ENCODE measurements at places on chromosomes 12 and 14. TPM values are rescaled to one million over a fixed set of nuclear protein-coding genes. Genes with fewer than 3 reads are reported as not detected.

Gene FAM186B
- total RNA-seq: 0.09 TPM

Gene PLA2G1B
- 0.09 TPM for total RNA-seq

DNA sequence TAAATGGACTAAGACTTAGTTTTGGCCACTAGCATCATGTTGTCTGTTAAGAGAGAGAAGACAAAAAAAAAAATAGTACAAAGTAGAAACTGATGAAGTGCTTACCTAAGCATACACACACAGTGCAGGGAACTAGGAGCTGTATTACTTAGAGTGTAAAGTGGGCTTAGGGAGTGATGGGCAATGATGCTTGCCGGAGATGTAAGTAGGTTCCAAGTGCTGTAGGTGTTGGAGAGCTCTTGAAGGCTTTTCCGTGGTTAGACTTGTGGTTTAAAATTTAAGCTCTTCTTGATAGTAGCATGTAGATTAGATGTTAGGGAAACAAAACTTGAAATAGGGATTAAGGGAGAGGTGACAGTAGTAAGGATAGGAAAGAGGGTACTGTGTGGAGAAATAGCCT lies 34.7 kb downstream of the MIA2 start:
- peak; percentile 4 for DNase-seq

DNA sequence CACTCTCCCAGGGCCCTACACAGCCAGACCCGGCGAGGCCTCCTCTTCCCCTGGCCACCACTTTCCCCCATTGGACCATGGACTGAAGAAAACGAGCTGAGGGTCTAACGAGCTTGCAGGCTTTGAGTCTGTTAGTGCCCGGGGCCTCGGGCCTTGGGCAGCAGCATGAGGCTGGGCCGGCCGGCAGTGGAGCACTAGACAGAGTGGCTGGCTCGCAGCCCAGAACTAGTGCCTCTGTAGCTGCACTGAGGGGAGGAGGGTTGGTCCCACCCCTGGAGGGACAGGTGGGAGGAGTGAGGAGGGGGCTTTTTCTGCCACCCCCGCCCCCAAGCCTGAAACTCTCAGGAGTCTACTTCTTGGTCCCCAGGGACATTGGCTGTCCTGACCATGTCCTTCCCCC lies 38.7 kb downstream of the SLC6A12 start:
- DNase-seq: no peak

DNA sequence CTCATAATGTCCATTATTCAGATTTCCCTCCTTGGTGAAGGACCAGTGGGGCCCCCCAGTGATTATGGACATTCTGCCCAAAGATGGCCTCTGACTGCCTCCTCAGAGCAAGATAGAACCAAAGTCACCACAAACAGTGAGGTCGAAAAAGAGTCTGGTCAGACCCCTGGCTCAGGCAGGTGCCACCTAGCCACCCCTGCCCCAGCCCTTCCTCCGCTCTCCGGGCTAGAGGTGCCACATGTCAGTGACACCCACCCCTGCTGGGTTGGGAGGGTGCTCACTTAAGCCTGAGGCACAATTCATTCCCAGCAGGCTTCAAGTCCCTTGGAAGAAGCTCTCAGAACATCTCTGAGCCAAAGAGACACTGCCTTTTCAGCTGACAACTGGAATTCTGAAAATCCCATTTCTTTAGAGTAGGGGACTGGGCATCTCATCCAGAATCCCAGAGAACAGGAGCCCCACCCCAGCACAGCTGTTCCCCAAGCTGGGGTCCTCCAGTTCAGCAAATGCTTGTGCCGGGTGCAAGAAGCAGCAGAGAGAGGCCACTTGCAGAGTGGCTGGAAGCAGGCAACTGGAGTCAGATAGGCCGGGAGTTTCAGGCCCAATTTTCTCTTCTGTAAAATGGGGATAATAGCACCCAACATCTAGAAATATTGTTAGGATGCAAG lies 50.3 kb downstream of the ISCA2 start:
- no peak for DNase-seq

- no peak for DNase-seq
Measured at GRCh38 chr12:122009741-122010140, 11.9 kb upstream of the BCL7A start.

GRCh38 chr14:100524233-100524932 lies 62.8 kb downstream of the BEGAIN start:
- no peak for DNase-seq

- no peak for DNase-seq
Measured at GRCh38 chr12:66392266-66392915, 90.1 kb downstream of the HELB start.

DNA sequence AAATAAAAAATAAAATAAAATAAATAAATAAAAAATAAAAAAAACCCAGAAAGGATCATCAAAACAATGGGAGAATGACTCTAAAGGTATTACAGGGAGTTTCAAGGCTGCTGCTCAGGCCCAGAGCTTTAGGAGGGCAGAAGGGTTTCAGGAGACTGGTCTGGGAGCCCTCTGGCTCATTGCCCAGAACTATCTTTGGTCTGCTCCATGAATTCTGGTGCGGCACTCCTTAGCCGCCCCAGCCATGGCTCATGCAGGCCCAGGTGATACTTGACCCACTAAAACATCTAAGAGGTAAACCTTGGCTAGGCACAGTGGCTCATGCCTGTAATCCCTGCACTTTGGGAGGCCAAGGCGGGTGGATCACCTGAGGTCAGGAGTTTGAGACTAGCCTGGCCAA lies 14.7 kb upstream of the TMED10 start:
- no peak for DNase-seq

Gene LALBA
- total RNA-seq: 0.14 TPM

GRCh38 chr14:84225268-84225667 lies 1304.7 kb upstream of the FLRT2 start:
- no peak for DNase-seq

Gene PYGL
- 6.8 TPM for total RNA-seq

DNA sequence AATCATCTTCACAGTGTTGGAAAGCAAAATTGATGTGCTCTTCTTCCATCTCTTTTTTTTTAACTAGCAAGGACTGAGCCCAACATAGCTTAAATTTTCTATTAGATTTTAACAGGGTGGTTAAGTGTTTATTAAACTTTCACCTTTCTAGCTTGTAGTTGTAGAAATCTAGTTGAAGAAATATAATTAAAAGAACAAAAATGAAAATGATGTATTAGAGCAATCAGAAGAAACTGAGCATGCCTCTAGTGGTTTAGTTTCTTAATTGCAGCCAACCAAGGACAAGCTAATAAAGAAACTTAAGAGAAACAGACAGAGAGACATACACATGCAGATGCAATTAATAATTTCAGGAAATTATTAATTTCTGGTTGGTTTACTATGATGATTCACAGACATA lies 673.0 kb upstream of the LMO3 start:
- no peak for DNase-seq

DNA sequence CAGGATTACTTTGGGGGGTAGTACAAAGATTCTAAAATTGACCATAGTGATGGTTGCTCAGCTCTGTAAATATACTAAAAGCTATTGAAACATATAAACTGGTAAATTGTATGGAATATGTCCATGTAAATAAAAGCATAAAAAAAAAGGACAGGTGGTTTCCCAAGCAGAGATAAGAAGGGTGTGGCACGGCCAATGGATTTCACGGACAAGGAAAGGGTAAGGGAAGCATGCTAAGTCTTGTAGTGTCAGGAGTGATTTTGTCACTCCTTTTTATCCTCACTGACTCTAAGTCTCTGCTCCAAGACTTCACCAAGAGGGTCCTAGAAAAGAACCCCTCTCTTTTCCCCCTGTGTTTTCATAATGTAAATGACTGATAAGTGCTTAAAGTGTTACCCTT lies 229.2 kb downstream of the SPTSSA start:
- no peak for DNase-seq

Gene REC8
- total RNA-seq: 17.7 TPM

Gene OAS3
- total RNA-seq: 12.7 TPM

GRCh38 chr12:48013287-48013686 lies 9.0 kb upstream of the COL2A1 start:
- DNase-seq: no peak

DNA sequence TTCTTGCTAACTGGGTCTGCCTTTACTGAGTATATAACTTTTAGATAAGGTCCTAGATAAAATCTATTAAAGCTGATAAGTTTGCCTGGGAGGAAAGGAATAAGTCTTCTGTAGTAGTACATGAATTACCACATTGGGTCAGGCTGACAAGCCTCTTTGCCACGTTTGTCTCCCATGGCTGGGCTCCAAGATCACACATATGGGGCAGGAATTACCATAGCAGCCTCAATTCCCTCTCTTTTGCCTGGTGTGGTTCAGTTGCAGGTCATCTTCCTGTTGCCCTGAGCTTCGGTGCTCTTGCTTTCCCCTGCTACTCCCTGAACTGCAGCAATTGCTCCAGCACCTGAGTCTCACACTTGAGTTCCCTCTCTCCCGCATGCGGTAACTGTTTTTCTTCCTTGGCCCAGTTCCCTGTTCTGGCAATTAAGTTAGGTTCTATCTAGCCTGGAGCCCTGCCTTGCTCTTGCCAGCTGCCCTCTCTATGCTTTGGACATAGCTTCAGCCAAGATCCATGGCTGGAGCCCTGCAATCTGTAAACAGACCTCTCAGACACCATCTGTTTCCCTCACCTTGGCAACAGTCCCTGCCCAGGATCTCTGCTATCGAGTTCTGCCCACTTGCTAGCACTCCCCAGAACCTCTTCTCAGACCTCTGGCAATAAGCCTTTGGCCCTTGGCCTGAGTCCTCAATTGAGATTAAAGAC lies 5.8 kb upstream of the GLT8D2 start:
- no peak for DNase-seq

DNA sequence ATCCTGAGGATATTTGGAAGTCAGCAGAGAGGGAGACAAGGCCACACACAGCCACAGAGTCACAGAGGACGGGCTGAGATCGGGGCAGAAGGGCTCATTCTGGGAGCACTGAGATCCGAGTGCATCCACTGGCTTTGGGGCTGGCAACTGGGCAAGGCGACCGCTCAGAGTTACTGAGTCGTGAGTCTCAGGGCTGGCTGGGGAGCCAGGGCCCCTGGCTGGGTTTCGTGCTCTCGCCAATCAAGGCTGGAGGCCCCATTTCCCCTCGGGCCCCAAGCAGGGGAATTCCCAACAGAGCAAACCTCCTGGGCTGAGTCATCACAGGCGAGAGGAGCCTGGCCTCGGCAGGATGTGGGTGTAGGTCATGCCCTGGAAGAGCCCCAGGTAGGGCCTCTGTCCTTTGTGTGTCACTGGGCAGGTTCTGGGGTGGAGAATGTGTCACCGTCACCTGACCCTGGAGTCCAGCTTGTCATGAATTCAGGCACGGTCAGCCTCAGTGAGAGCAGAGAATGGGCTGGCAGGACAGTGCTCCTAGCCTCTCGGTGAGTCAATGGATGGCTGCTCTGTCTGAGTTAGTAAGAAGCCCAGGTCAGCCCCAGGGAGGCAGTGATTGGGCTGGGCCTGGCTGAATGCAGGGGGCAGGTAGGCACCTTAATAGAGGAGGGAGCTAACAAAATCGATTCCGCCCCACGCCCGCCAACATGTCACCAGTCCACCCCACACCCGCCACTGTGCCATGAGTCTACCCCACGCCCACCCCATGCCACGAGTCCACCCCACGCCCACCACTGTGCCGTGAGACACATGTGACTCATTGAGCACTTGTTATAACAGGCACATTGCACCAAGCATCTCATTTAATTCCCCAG lies 16.9 kb downstream of the ASB2 start:
- no peak for DNase-seq

Gene ZBTB42
- 2.1 TPM for total RNA-seq

DNA sequence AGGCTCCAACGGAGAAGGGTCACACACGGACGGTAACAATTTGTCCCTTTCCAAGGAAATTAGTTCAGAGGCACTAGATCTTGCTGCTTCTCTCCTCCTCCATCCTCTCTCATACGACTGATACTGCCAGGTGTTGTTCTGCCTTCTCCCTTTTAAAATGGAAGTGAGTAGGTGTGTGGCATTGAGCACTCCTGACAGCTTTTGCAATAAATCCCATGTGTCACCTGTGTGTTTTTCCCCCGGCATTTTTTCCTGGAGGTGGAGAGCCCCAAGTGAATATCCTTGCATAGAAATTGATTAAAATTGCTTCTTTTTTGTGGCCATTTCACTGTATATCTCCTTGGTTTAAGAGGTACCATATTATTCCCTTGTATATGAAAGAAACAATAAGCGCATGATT lies 26.2 kb upstream of the AKAP5 start:
- no peak for DNase-seq
